ENCODE measurements at places on chromosomes 12 and 14.

DNA sequence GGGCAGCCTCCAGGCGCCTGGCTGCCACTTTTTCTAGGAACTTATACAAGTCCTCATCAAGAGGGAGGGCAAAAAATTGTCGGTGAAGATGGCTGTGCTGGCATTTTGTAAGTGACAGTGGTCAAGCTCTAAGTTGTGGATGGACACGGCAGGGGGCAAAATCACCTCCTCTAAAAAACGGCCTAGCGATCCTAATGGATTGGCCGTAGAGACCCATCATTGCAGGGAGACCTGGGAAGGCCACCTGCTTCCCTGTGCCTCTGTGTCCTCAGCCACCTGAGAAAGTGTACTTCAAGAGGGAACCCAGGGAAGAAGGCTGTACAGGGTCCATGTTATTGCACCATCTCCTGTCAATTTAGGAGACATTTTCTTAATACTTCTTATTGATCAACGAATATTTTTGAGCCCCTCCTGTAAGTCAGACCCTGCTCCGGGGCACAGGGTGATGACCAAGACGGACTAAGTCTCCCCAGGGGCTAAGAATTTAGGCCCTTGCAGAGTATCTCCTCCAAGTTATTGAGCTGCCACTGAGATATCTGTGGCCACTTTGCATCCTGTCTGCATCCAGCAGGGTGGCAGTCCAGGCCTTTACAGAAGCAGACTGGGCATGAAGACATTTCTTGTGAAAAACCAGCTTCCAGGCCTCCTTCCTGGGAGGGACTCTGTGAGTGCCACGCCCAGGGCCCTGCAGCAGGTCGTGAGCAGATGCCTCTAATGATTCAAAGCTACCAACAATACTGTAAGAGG lies 40.5 kb downstream of the PSMA6 start:
- no peaks in the 10 kb centered on the region for H3K36me3 ChIP-seq
- H3K27me3 ChIP-seq: no peaks in the 10 kb centered on the region
- H3K4me3 ChIP-seq: no peak overlapping the region

GRCh38 chr12:121632069-121632970 lies 6.0 kb downstream of the ORAI1 start:
- H3K27me3 ChIP-seq: no peaks in the 10 kb centered on the region
- peak; percentile 70 for DNase-seq
- peaks cover 17% of the 10 kb centered on the region for H3K4me1 ChIP-seq
- H3K4me3 ChIP-seq: no peak overlapping the region
- H3K27ac ChIP-seq: no peak overlapping the region

GRCh38 chr12:29655861-29656260 lies 127.9 kb downstream of the TMTC1 start:
- H3K27me3 ChIP-seq: no peaks in the 10 kb centered on the region
- no peaks in the 10 kb centered on the region for H3K4me1 ChIP-seq
- no peak overlapping the region for H3K27ac ChIP-seq

- peak; percentile 92 for DNase-seq
- H3K27ac ChIP-seq: peak overlapping the region; percentile 29
- no peaks in the 10 kb centered on the region for H3K27me3 ChIP-seq
- no peak overlapping the region for H3K4me3 ChIP-seq
- peaks cover 3% of the 10 kb centered on the region for H3K36me3 ChIP-seq
- peaks cover 14% of the 10 kb centered on the region for H3K4me1 ChIP-seq
Observed at GRCh38 chr14:55398679-55399078, 13.0 kb downstream of the ATG14 start.

DNA sequence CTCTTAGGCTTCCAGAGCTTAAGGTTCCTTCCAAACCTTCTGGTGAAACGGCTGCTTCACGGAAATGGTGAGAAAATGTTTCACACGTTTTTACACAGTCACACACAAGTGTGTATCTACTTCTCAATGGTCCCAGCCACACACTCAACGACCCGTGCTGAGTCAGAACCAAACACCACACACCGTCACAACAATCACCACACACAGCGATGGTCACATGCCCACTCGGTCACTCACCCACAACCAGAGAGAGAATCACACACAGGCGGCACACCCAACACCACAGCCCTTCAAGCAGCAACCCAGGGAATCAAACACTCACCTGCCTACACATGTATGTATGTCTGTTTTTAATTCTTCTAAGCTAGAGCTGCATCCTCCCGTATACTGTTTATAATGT lies 12.6 kb upstream of the PLEKHD1 start:
- peaks cover 3% of the 10 kb centered on the region for H3K27me3 ChIP-seq
- DNase-seq: no peak
- no peak overlapping the region for H3K27ac ChIP-seq
- no peak overlapping the region for H3K4me3 ChIP-seq
- H3K36me3 ChIP-seq: no peaks in the 10 kb centered on the region
